ENCODE measurements at places on chromosomes 1 and 21. TPM values are rescaled to one million over a fixed set of nuclear protein-coding genes. Genes with fewer than 3 reads are reported as not detected.
A peak's percentile ranks its signal among the peaks of the same experiment; 100 is the strongest.

Gene PRDM16
- total RNA-seq = 6.3 TPM

- DNase-seq = no peak
Observed at GRCh38 chr1:5140962-5141361, 486.6 kb downstream of the AJAP1 start.

DNA sequence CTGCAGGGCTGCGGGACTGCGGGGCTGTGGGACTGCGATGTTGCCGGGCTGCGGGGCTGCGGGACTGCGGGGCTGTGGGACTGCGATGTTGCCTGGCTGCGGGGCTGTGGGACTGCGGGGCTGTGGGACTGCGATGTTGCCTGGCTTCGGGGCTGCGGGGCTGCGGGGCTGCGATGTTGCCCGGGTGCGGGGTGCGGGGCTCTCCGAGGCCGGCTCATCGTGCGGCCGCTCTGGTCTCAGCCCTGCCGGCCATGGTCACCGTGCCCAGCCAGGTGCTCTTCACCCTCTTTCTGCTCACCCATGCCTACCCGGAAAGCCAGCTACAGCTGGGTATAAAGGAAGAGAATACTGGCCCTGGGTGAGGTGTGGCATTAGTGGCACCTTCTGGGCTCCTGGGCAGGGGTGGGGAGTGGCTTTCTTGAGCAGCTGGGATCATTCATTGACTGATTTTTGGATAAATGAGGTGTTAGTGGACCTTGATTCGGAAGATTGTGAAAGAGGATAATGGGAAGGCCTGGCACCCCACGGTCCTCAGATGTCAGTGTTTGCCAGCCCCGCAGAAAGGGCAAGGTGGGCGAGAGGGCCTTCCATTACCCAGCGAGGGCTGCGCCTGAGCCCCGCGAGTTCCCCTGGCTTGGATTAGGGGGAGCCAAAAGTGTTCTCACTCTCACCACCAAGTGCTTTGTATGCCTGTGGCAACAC lies 36.3 kb downstream of the COQ8A start:
- no peak for DNase-seq

Gene CD1C
- not detected for total RNA-seq

Gene EDARADD
- 5.3 TPM for total RNA-seq

GRCh38 chr1:101040666-101041065 lies 15.1 kb upstream of the DPH5 start:
- no peak for DNase-seq

DNA sequence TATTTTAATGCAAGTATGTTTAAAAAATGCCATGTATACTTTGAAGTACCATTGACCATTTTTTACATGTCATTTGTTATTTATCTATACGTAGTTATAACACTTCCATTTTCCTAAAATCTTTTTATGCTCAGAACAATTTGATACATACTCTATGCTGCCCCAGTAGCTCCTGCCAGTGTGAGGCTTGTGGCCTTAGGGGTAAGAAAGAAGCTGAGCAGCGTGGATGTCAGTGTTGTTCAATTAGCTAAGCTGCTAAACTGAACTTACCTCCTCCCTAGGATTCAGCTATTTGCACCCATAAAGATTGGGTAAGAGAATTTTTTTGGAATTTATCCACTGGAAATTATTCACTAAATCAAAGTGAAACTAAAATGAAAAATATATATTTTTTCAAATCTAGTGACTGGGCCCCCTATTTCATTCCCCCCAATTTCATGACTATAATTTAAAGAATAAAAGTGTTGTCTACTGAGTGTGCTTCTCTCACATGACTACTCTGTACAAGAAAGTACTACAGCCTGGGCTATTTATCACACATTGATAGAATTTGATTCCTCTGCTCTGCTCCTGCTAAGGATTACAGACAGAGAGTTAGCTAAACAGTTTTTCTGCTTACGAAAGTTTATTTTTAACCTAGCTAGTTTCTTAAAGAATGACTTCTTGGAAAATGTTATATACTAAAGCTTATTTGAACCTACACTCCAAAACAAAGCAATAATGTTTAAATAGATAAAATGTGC lies 1030.3 kb upstream of the ADGRL4 start:
- DNase-seq = peak; percentile 19

Gene ZNF683
- 1.4 TPM for total RNA-seq

DNA sequence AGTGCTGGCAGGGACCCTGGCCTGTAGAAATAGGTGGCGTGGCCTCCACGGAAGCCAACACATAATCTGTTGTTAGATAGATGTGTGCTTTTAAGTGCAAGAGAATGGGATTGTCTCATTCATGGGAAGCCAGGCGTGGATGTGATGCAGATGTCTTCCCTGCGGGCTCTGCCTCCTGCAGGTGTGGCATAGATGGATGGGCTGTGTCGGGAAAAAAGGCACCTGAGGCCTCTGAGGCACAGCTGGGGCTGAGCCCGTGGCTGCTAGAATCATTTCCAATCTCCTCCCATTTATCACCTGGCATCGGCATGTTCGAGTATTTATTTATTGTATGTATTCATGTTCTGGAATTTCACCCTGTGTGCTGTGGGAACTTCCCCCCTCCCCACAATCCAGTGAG lies 353.4 kb upstream of the AJAP1 start:
- DNase-seq = no peak

GRCh38 chr1:151407304-151407703 lies 7.9 kb downstream of the PSMB4 start:
- DNase-seq = no peak

DNA sequence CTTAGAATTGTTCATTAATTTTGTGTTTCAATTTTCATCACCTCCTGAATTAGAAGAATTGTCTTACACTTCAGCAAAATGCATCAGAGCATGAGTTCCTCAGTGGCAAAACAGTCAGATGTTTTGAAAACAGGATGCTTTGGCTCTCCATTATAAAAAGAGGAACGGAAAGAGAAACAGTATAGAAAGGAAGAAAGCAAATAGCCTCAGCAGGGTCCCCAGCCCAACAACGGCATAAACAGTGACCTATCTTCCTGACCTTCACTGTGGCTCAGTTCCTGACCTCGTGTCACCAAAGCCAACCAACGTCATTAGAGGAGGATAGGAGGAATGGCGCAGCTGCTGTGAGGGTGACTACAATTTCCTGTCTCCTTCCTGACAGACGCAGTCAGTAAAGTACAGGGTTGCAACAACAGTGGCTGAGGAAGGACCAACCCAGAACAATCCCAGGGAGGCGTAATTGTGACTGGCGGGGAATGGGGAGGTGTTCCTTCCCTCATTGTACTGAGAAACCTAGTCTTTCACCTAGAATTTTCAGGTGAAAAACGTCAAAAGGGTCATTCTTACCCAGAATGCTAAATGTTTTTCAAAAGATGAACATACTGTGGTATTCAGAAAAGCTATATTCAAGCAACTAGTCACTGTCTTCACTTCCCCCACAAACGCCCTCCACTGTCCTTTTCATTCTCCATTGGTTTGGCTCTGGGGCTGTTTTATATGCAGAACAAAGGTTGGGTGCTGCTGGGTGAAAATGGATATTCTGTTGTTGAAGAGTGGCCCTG lies 197.9 kb upstream of the SGIP1 start:
- peak; percentile 64 for DNase-seq

DNA sequence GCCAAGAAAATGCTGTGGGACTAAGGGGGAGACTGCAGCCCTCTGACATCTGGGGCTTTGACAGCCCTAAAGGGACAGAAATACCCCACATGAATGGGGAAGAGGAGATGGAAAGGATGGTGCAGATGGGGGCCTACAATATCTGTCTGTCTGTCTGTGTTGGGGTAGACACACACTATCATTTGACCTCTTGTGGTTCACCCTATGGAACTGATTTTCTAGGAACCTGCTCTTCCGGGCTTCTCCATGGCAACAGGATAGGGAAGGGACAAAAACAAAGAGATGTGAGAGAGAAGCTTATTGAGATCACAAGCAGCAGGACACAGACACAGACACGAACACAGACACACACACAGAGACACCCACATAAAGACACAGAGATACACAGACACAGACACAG lies 17.1 kb downstream of the KIF21B start:
- DNase-seq = no peak

- DNase-seq = no peak
Observed at GRCh38 chr1:181206513-181206912, 118.0 kb downstream of the IER5 start.
